Right renal cortex interstitium (tissue), 3 donors: ENCODE measurements at places on chromosomes 7 and 10. TPM values are rescaled to one million over a fixed set of nuclear protein-coding genes. Genes with fewer than 3 reads are reported as not detected.

DNA sequence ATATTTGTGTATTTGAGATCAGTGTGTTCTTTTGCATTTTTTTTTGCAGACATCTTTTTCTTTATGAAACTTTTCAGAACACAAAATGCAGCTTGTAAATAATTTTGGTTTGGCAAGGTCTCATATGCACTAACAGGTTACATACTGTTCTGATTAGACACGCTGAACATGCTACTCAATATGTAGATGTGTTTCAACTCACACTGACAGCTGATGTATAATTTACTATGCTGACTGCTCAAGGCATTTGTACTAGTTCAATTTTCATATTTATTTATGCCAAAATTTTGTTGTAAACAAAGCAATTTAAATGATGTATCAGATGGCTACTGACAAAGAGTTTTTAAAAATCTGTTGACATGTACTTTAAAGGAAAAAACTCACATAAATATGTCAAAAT, 123.8 kb downstream of the TFEC start:
- no peak for DNase-seq

DNA sequence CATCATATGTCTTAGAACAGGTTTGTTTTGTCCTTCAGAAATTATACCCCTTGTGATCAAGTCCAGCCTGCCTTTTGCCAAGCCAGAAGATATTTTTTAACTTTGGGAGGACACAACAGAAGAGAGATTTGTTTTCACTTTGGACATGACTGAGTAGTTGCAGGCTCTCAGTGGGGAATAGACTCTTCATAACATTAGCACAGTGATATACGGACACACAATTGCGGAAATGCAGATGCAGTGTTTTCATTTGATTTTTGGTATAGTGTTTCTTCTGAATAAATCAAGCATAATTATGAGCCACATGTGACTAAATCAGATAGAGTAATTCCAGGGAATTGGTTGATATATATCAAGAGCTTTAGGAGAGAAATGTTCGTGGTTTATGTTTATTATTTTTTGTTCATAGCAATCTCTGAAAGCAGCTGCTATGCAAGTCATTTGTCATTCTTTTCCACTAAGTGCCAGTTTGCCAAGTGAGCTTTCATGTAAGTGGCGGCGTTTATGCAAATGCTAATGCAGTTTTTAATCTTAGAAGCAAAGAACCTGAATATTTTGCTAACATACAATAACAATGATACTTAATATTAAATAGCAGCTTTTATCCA, 69.6 kb upstream of the HDAC9 start:
- no peak for DNase-seq

DNA sequence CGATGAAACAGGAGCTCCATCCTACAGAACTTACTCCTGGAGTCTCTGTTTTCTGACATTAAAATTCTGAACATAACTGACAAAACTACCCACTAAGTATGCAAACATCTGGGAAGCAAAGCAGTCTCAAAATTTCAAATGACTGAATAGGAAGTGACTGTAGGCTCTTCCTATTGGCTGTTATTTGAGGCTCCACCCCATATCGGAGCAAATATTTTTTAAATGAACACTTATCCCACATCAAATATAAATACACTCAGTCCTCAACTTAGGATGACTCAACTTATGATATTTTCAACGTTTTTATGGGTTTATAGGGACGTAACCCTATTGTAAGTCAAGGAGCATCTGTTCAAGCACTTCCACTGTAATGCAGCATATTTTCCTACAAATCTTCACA, 8.8 kb downstream of the HSPA12A start:
- DNase-seq = no peak

- peak; percentile 40 for DNase-seq
Measured at GRCh38 chr7:143003393-143004051, 23.4 kb downstream of the OR9A2 start.

DNA sequence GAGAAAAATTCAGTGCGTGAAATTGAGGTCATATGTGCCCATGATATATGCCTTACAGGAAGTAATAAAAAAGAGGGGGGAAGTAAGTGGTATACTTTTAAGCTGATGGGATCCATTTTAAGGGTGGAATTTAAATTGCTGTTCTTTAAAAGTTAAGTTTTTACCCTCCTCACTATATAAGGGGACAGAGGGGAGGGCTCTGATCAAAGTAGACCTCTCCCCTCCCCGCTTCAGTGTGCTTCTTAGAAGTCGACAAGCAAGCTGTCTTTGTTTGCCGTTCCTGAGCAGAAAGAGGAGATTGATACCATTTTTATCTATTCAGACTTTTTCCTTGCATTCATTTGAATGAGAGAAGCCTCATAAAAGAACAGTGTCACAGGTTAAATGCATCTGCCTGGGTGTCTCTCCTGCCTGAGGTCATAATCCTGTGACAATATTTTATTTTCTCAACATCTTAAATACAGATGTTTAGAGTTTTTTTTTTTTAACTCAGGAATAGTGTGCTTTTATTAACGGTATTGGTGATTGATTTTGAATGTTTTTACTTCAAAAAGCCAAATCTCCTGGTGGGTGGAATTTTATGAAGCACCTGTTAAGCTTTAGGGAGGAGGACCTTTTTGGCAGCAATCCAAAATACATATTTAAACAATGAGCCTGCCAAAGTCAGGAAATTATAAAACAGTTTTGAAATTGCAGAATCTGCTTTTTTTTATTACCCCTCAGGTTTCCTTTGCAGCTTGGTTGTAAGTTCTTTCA, 141.7 kb downstream of the KAT6B start:
- no peak for DNase-seq

DNA sequence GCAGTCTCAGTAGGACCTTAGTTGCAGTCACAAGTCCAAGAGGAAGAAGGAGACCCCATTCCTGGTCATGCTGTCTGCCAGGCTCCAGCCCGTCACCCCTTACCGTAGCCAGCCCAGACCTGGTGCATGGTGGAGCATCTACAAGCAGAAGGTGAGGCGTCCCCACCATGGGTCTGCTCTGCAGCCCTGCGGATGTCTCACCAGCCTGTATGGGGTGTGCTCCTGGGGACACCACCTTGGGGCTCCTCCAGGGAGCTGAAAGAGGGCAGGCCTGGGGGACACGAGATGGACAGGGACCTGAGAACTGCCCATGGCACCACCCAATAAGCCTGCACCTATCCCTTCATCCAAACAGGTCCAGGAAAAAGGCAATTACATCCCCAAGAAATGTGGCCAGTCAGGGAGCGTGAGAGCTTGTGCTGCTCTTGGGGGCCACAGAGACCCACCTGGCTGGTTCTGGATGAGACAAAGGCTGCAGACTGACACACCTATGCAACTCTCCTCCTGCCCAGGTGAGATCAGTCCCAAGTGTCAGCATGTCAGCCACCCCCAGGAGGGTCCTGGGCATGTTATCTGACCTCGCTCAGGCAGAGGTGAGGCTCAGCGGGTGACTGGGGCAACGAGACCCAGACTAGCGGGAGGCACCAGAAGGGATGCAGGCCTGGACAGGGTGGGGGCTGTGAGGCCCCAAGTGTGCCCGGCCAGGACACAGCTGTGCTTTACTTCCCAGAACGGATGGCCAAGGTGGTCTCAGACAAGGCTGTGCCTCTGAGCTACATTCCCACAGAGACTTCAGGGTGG, 84.5 kb upstream of the RET start:
- no peak for DNase-seq

GRCh38 chr7:5020098-5020497, 25.6 kb upstream of the RBAK start:
- no peak for DNase-seq

GRCh38 chr10:44982496-44982895, 3.9 kb upstream of the DEPP1 start:
- DNase-seq = no peak

- no peak for DNase-seq
Measured at GRCh38 chr7:22357311-22358175, 589 bp upstream of the RAPGEF5 start.

DNA sequence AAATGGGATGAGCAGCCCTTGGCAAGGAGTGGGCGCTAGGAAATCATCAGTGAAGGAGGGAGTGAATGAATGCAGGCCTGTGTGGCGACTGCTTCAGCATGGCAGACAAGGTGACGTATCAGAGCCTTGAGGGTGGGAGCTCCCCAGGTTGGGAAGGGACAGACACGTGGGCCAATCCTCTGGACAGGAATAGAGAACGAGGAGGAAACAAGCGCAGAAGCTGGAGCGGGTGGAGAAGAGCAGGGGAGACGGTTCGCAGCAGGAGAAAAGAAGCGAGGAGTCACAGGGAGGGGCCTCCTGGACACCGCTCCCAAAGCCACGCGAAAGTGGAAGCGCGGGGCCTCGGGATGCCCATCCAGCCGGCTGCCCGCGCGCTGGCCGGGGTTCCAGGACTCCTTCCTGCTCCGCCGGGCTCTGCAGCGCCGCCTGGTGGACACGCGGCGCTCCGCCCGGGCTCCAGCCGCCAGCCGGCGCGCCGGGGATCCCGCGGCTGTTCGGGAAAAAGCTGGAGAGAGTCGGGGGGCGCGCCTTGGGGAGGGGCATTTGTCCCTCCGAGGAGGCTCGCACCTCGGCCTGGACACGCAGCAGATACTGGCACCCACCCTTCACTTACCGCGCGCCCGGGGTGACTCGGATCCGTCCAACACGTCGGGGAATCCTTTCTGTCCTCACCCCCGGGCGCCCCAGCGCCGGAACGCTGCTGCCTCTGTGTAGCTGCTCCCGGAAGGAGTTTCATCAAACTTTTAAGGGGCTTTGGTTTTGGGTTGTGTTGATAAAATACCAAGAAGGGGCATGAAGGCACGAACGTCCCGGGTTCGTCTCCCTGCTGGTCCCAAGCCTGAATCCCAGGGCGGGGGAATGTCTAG, 6.3 kb downstream of the ZNF503 start:
- DNase-seq = no peak

GRCh38 chr10:80894311-80894791, 356.6 kb downstream of the SH2D4B start:
- no peak for DNase-seq

GRCh38 chr10:124650820-124651401, 93.3 kb downstream of the FAM53B start:
- no peak for DNase-seq

DNA sequence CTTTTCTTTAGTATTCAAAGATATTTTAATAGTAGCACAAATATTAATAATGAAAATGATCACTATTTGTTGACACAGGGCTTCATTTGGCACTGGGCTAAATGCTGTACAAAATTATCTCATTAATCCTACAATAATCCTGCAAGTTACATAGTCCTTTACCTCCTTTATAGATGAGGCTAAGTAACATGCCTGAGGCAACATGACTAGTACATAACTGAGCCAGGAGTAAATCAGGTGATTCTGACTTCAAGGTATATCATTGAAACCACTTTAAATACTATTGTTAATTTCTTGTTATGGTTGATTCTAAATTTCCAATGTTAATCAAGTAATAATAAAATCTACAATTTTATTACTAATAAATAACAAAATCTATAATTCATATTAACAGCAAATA, 39.8 kb downstream of the SEM1 start:
- no peak for DNase-seq

DNA sequence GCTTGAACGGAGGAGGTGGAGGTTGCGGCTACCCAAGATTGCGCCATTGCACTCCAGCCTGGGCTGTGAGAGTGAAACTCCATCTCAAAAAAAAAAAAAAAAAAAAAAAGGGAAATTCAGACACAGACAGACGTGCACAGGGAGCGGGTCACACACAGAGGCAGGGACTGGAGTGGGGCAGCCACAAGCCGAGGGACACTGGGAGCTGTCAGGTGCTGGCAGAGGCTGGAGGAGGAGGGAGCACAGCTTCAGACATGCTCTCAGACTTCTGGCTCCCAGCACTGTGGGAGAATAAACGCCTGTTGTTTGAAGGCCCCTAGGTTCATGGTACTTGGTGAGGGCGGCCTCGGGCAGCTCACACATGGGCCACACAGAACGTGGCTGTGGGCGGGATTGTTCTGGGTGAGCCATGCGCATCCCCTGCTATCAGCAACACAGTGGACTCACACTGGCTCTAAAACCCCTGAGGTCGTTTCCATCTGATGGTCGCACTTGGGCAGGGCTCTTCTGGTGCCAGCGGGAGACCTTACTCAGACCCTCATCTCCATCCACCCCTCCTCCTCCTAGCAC, 375.9 kb downstream of the DNAJB6 start:
- no peak for DNase-seq

- DNase-seq = no peak
Measured at GRCh38 chr10:98568551-98568950, 121.8 kb upstream of the HPS1 start.

GRCh38 chr10:132753596-132753995, 32.4 kb downstream of the NKX6-2 start:
- no peak for DNase-seq

DNA sequence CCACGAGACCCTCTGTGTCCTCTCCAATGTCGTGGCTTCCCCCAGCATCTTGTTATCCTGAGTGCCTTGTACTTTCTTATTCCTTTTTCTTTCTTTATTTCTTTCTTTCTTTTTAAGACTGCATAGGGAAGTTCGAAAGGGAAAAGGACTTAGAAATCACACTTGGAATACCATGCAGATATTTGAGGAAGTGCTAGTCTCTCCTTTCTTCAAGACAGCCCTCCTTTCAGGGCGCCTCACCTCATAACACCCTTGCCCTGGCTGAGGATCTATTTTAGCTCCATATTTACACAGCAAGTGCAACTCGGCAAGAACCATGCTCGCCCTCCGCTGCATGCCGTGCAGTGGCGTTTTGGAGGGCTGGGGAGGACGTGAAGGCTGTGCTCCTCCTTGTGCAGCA, 232.3 kb upstream of the GLI3 start:
- DNase-seq = no peak

GRCh38 chr10:109977382-109977806, 30.4 kb upstream of the ADD3 start:
- no peak for DNase-seq

DNA sequence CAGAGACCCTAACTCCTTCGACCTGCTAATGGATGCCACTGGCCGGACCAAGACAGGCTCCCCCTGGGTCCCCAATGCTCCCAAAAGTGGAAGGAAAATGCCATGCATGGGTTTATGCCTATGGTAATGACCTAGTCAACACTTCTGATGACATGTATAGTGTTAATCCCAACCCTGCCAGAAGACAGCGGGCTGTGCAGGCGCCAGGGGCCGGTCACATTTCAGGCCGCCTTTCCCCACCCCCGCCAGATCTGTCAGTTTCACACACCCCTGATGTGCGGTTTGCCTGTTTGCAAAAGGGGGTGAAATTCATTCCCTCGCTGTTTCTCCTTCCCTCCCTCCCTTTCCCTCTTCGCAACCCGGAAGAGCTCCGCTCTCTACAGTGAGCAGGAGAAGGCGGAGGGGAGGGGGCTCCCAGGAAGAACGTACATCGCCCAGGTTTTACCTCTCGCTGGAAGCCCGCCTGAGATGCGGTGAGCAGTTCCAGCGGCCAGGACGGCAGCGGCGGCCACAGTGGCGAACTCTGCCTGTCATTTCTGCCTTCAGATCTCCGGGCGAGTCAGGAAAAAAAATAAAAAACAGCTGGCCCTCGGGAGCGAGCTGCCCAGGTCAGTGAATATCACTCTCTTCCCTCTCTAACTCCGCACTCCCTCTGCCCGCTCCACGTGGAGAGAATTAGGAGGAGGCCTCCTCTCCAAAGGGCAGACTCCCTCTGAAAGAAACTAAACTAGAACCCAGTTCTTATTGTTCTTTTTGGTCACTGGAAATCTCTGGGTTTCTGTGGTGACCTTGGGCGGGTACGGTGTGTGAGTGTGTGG, 9.4 kb upstream of the GATA3 start:
- DNase-seq = no peak

Gene WASHC2A
- polyA plus RNA-seq = 82.7 TPM

Gene GPR146
- polyA plus RNA-seq = 2.6 TPM

Gene RBM17
- polyA plus RNA-seq = 140 TPM

Gene ZNF777
- polyA plus RNA-seq = 13.1 TPM

Gene PIP
- polyA plus RNA-seq = not detected

Gene OR2A42
- 1.0 TPM for polyA plus RNA-seq

Gene KLF14
- 0.60 TPM for polyA plus RNA-seq

Gene FGFR2
- 96.1 TPM for polyA plus RNA-seq

Gene ADCY1
- polyA plus RNA-seq = 2.8 TPM

Gene C7orf33
- not detected for polyA plus RNA-seq

Gene C7orf57
- 0.50 TPM for polyA plus RNA-seq
